Anterior cingulate cortex (tissue), 58 donors: ENCODE measurements at places on chromosomes 7 and 10.

- DNase-seq = no peak
Measured at GRCh38 chr7:102996957-102997356, 77.6 kb downstream of the FBXL13 start.

GRCh38 chr7:95427166-95427565 lies 7.7 kb downstream of the PON2 start:
- DNase-seq = peak; percentile 7

- no peak for DNase-seq
Measured at GRCh38 chr7:83934118-83934734, 260.4 kb downstream of the SEMA3A start.

DNA sequence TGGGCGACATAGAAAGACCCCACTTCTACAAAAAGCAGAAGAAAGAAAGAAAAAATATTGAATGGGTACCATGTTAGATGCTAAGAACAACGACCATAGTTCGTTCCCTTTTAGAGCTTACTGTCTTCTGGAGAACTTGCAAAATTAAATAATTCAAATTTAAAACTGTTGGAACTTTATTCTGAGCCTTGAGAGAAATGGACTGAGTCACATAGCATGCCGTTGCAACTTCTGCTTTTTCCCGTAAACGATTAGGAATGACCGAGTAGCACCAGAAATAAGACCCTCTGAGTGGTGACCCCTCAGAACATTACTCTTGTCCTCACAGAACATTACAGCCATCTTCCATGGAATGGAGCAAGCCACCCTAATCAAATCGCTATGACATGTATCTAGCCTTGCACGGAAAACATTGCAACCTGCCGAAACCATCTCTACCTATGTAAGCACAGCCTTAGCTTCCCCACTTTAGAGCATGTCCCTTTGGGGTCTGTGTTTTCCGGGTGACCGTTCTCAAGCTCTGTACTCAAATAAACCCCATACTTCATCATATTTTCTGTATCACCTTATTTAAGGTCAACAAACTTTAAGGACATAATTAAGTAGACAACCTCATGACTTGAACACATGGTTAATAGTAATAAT lies 179.1 kb downstream of the PRKCQ start:
- DNase-seq = no peak

GRCh38 chr7:17054836-17055235 lies 173.1 kb upstream of the AGR3 start:
- no peak for DNase-seq

DNA sequence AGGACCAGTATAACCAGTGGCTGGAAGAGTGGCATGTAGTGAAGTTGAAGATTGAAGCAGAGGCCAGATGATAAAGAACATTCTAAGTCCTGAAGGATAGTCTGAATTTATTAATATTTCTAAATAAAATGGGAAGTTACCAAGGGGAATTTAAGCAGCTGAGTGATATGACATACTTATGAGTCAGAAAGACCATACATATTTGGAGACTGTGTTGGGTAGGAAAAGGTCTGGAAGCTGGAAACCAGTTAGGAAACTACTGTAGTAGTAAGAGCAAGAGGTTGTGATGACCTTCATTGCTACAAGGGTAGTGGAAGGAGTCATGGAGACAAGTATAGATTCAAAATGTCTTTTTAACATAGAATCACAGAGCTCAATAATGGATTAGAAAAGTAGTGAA lies 752.3 kb downstream of the SUGCT start:
- no peak for DNase-seq

- no peak for DNase-seq
Measured at GRCh38 chr10:111885046-111885445, 298.5 kb downstream of the GPAM start.

DNA sequence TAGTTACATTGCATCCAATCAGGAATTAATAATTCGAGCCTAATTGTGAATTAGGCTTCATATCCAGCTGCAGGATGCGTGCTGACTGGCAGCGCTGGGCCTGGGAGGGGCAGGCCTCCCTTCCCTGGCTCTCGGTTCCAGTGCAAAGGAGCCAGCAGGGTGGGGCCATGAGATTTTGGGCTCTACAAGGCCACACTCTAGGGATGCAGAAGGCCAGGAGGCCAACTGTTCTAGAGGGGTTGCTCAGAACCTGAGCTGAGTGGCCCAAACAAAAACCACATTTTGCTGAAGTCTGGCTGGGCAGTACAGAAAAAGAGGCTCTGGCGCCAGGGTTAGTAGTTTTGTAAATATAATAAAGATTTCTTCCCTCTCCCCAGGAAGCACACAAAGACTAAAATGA lies 72.3 kb downstream of the CLEC2L start:
- DNase-seq = no peak

- peak; percentile 16 for DNase-seq
Measured at GRCh38 chr10:100791369-100792058, 46.1 kb downstream of the PAX2 start.

DNA sequence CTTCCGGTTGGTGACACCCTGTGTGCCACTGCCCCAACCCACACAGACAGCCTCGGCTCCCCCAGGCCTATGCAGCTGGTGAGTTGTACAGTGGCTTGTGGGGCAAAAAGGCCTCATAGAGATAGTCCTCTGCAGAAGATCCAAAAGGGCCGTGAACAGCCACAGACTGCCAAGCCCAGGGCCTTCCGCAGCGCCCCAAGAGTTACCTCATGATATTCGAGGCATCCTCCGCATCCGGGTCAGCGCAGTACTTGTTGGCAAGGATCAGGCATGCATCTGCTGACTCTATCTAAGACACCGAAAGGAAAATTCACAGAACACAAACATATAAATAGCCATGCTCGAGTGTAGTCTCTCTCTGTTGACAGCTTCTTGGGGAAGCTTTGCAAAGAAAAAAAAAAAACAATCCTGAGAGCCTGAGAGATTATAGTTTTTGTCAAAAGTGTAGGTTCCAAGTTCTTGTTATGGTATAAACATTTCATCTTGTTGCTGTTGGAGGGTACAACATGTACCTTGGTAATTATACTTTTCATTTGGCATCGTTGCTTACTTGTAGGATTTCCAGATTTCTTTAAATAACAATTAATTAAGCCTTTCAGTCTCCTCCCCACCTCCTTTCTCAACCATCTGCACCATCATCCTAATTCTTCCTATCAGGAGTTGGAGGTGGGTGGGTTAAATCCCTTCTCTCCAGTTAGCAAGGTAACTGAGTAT lies 553.0 kb downstream of the KCNMA1 start:
- DNase-seq = peak; percentile 38

DNA sequence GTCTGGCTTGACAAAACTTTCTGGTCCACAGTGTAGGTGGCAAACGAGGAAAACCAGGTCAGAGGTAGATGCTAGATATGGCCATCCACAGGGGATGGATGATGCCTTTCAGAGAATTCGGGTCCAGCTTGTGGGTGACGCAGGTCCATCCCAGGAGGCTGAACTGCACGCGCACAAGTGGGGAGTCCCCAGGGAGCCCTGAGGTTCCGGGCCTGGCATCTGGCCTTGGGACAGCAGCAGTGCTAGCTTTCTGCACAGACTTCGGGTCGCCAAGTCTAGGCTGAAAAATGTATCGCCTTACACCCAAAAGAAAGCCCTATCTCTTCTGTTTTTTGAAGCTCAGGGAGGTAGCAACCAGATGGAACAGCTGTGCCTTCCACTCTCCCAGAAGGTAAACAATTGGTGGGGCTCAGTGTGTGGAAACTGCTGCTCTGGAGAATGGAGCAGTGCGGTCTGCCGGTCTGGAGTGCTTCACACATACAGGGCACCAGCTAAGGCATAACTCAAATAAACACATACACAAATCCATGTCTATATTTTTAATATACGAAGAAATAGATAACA lies 119.3 kb upstream of the ACBD5 start:
- no peak for DNase-seq

GRCh38 chr7:154794147-154794780 lies 208.7 kb downstream of the PAXIP1 start:
- DNase-seq = no peak
